Activated CD4-positive, alpha-beta T cell treated with anti-CD3 and anti-CD28 coated beads, Interleukin-2, amount 50 U/mL, for 48 hours (primary cell): ENCODE measurements at places on chromosomes 2 and 18.

- DNase-seq: no peak
These were observed 279.5 kb upstream of the POU3F3 start for GRCh38 chr2:104574367-104574766.

GRCh38 chr18:31680831-31681568 is 3.4 kb downstream of the B4GALT6 start:
- DNase-seq: no peak

GRCh38 chr2:235264121-235264493 is 229.7 kb upstream of the AGAP1 start:
- DNase-seq: no peak

GRCh38 chr2:177164131-177164530 is 48.5 kb upstream of the HNRNPA3 start:
- no peak for DNase-seq

GRCh38 chr2:229780856-229781773 is 66.8 kb upstream of the DNER start:
- no peak for DNase-seq

- DNase-seq: peak; percentile 64
These were observed 367 bp upstream of the ZNF236 start for GRCh38 chr18:76821875-76822505.

GRCh38 chr2:20429528-20429927 is 17.3 kb upstream of the RHOB start:
- DNase-seq: no peak

GRCh38 chr2:216880509-216881184 is 20.8 kb upstream of the TNP1 start:
- DNase-seq: no peak

GRCh38 chr2:51350100-51350499 is 318.2 kb upstream of the NRXN1 start:
- DNase-seq: no peak

GRCh38 chr2:179974761-179975160 is 32.3 kb downstream of the CWC22 start:
- DNase-seq: no peak
